Karpas-422 (cell line): ENCODE measurements at places on chromosomes 11 and 22.

- DNase-seq, result no peak
Measured at GRCh38 chr22:20868025-20868962, 9.5 kb downstream of the SNAP29 start.

DNA sequence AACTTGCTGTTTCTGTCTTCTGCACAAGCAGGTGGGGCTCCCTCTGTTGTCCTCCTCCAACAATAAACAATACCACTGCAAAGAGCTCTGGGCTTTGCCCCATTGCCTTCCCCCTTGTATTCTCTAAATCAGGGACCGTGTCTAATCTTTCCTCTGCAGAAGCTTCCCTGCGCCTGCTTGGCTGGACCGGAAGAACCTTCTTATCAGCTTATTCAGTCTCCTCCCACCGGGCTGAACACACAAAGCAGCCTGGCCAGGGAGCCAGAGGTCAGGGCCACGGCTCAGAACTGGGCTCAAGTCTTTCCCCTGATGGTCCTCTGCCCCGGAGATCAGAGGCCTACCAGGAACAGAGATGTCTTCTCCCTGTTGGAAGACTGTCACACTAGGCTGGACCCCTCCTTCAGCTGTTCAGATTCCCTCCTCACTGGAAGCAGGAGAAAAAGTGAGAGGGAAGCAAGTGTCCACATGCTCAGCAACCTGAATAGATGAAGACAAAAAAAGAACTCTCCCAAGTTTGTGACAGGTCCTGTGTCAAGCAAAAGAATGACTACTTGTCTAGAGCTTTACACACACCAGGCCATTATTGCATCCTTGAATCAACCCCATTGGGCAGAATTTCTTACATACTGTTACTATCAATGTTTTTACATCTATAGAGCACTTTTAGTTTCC lies 63.7 kb downstream of the RAB30 start:
- DNase-seq, result peak; percentile 85

DNA sequence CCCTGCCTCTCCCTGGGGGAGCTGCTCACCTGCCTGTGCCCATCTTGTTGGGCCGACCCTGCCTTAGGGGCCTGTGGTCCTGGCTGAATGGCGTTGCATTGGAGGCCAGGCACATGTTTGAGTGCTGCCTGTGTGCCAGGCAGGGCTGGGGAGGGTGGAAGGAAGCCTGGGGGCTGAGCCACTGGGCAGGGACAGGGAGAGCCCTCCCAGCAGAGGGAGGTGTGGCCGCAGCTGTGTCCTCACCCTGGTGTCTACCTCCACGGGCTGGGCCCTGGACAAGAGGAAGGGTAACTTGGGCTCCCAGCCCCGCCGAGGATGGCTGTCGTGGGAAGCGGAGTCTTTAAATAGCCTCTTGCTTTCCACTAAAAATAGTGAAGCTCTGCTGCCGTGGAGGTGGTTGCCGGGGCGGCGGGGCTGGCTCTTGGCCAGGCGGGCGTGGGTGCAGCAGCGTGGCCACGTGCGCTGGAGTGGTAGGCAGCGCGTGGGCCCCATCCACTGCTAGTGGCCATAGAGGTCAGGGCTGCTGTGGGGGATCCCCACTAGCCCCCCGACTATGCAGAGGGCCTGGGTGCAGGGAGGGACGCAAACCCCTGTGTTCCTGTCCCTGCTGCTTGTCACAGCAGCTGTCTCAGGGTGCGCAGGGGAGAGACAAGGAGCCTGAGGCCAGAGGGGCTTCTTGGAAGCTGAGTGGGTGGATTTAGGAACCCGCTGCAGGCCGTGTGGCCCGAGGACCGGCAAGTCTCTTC lies 6.2 kb downstream of the ZDHHC8 start:
- DNase-seq, result no peak

DNA sequence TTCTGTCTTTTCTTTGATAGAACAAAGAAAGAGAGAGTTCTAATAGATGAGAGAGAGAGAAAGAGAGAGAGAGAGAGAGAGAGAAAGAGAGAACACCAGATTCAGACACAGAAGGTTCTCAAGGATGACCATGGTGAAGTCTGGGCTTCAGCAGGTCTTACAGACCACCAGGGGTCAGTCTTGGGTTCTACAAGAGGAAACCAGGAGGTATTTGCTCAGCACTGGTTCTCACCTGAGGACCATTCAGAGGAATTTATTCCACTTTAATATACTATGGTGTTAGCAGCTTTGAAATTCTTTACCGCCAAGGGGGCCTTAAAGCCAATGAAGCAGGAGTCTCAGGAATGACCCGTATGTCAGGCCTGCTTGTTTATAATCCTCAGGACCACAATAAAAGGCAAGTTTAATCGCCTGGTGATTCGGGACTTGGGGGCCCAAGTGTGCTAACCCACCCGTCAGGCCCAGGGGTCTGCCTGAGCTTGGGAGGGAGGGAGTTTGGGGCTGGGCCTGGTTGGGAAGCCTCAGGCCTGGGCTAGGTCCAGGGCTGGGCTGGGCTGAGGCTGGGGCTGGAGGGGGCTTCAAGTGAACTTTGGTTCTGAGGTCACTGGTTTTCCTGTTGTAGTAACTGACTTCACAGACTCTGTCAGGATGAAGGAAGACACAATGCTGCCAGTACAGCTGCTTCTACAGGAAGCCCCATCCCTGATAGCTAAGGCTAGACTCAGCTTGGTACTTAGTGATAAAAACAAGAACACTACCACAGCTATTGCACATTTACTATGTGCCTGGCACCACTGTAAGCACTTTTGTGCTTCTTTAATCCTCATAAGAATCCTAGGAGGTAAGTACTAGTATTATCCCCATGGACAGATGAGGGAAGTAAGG lies 179.2 kb upstream of the ZBED5 start:
- peak; percentile 85 for DNase-seq

DNA sequence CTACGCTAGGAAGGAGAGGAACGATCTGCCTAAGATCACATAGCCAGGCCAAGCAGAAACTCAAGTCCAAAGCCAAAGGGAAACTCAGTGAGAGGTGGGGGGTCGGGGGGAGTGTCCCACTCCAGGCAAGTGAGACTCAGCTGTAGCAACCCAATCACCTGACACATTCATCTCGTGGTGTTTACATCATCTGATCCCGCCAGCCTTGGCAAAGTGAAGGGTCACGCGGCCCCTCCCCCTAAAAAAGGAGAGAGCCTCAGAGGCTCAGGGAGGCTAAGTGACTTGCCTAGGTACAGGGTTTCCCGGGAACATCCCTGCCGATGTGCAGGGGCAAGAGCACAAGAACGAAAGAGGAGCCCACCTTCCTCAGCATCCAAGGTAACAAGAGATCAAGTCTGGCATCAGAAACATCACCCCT lies 21.5 kb downstream of the MYH9 start:
- DNase-seq, result no peak

GRCh38 chr22:17876306-17876831 lies 102.1 kb upstream of the BID start:
- peak; percentile 73 for DNase-seq

- no peak for DNase-seq
Measured at GRCh38 chr11:76623884-76624419, 46.6 kb downstream of the LRRC32 start.

DNA sequence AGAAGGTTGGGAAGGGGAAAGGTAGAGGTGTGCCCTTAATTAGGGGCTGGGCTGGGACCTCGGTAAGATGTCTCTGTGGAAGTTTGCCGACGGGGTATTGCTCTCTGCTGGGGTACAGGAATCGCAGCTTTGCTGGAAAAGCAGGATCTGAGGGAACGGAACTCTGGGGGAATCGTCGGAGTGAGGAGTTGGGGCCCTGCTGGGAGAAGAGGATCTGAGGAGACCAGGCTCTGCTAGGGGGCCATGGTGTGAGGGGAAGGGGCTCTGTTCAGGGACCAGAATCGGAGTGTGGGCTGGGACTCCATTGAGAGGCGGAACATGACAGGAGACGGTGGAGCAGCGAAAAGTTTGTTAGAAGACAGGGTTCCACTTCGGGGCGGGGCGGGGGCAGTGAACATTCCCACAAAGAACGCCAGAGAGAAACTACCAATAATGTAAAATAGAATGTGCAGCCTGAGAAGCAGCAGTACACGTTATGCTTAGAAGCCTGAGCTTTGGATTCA lies 456 bp downstream of the AAMDC start:
- no peak for DNase-seq

- peak; percentile 47 for DNase-seq
Measured at GRCh38 chr11:121536126-121536525, 83.4 kb upstream of the SORL1-AS1 start.

- no peak for DNase-seq
Measured at GRCh38 chr11:17790453-17790852, 55.9 kb downstream of the KCNC1 start.

- peak; percentile 82 for DNase-seq
Measured at GRCh38 chr22:37906364-37907008, 389 bp downstream of the MICALL1 start.

- no peak for DNase-seq
Measured at GRCh38 chr11:116360221-116360941, 412.4 kb downstream of the BUD13 start.
